Endothelial cell of umbilical vein (primary cell): ENCODE measurements at places on chromosomes 7 and 10.
A peak's percentile ranks its signal among the peaks of the same experiment; 100 is the strongest.

GRCh38 chr10:56360583-56360966 lies 484 bp downstream of the ZWINT start:
- peak; percentile 2 for DNase-seq

GRCh38 chr7:20440472-20441105 lies 109.9 kb downstream of the ITGB8 start:
- peak; percentile 40 for DNase-seq

DNA sequence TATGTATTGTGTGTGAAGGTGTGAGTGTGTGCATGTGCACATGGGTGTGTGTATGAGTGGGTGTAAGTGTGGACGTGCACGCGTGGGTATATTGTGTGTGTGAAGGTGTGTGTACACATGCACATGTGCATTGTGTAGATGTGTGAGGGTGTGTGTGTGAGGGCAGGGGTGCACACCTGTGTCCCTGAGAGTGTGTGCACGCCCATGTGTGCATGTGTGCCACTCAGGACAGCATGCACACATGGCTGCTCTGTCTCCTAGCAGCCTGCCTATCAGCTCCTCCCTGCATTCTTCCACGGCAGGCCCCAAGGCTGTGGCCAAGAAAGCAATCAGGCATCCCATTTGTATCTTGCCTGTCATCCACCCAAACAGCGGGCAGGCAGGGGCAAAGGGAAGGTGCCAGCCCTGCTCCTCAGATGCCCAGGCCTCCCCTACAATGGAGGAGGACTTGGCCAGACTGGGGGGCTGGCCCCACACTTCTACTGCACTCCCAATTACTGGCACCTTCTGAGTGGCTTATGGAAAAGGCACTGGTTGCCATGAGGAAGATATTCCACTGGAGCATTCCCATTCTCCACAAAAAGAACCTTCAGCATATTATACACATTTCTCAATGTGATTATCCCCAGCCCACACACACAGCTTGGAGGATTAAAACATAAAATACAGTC lies 380.4 kb upstream of the ZMIZ1 start:
- DNase-seq = no peak

DNA sequence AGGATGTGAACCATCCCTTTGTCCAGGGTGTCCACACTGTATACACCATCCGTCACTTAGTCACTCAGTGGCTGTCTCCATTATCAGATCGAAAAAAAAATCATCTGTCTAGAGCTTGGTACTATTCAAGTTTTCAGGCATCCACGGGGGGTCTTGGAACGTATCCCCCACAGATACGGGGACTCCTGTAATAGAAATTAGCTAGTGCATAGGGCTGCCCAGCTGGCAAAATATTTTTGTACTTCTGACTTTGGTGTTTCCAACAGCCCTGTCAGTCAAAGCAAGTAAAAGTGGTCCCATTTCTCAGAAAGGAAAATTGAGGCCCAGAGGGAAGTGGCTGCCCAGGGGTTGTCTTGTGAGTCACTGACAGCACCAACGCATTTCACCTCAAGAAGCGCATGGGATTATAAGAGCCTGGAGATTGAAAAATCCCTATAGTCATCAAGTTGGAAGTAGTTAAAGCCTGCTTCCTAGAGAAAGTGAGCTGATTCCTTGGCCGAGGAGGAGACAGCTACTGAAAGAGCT lies 52.1 kb upstream of the SLC29A3 start:
- DNase-seq = no peak

DNA sequence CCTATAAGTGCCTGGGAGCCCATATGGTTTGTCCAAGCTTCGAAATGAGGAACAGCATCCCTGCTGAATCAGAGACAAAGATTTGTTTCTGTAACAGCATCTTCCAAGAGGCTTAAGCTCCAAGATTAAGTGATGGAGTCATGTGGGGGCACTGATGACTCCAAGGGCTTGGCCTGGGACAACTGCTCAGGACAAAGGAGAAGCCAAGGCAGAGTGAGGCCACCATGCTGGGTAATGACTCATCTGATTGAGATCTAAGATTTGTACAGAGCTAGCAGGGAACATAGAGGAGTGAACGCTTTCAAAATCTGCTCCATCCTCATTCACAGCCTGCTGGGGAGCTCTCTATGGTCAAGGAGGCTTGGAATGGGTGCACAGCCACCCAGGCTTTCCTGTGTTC lies 49.3 kb downstream of the C10orf120 start:
- no peak for DNase-seq

DNA sequence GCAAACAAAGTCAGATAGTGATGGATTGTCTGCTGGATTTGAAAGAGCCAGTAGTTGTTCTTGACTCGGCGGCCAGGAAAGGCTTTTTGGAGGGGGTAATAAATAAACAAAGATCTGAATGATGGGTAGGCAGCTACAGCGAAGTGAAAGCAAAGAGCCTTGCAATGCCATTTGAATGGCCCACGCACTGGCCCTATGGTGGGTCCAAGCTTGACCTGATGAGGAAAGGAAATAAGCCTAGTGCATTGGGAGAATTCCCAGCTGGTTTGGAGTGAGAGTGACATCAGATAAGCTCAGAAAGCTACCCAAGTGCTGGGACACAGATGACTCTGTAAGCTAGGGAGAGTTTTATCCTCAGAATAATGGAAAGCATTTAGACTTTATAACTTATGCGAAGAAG lies 365.2 kb downstream of the PLXDC2 start:
- no peak for DNase-seq

GRCh38 chr10:132560241-132560731 lies 22.7 kb downstream of the INPP5A start:
- DNase-seq = no peak

- DNase-seq = no peak
Observed at GRCh38 chr7:46649876-46650275, 728.8 kb upstream of the IGFBP3 start.

DNA sequence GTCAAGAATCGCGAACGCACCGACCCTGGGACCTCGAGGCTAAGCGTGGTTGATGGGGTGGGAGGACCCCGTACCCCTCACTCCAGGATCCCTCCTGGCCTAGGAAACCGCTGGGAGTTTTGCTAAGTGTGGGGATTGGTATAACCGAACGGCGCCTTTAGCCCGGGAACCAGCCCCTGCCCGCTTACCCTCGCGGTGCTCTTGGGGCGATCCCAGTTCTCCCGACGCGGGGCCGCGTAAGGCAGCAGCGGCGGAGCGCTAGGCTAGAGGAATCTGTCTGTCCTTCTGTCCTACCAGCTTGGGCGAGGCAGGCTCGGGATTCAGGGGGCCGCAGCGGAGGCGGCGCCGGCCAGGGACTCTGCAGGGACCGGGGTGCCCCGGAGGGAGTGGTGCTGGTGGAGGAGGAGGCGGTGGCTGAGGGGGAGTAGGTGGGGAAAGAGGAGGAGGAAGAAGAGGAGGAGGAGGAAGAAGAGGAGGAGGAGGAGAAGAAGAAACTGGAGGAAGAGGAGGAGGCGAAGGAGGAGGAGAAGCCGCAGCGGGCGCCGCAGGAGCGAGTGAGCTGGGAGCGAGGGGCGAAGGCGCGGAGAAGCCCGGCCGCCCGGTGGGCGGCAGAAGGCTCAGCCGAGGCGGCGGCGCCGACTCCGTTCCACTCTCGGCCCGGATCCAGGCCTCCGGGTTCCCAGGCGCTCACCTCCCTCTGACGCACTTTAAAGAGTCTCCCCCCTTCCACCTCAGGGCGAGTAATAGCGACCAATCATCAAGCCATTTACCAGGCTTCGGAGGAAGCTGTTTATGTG lies 439 bp upstream of the EMX2 start:
- DNase-seq = no peak
